Cardiac fibroblast (primary cell): ENCODE measurements at places on chromosomes 1 and 21.

GRCh38 chr1:206005234-206005633 is 2.0 kb upstream of the RAB7B start:
- DNase-seq = no peak

GRCh38 chr1:46062651-46063319 is 69.6 kb downstream of the PIK3R3 start:
- peak; percentile 11 for DNase-seq

DNA sequence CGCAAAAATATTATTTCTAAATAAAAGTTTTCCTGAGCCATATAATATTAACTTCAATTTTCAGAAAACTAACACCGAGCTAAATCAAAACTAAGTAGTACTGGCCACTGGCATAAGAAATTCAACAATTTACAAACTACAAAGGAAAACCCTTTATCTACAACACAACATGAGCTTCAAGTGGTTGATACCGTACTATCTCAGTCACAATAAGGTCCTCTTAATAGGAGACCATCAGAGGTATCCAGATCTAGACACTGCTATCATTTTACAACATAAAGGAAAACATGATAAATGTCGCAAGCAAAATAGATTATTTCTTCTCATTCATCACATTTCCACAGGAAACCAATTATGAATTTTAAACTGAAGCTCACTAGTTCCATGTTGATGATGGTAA is 39.5 kb downstream of the GATAD2B start:
- DNase-seq = no peak

DNA sequence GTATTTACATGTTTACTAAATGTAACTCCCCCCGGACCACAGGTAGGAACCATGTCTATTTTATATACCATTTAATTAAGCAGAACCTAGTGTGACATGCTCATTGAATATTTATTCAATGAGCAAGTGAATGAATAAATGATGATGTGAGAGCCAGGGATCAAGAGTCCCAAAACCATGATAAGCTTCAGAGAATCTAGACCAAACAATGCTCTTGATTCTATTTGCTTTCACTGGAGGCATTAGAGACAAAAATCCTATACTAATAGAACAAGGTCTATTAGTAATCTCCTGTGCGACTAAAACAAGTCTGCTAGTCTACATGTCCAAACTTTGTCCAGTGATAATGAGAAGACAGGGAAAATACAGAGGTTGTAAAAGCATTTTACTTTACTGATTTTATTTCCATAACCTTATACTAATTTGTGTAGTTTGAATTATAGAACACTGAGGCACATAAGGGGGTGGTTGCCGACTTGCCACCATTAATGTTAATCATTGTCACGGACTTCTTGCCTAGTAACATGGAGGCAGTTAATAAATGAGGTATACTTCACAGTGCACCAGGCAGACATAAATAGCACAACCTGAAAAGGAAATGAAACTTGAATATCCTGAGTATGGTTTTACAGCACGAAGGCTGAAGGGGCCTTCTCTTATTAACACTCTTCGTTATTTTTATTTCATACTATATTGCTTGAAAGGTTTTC is 69.8 kb downstream of the TBX15 start:
- no peak for DNase-seq

GRCh38 chr1:38129473-38129872 is 82.9 kb upstream of the POU3F1 start:
- DNase-seq = no peak

- peak; percentile 82 for DNase-seq
Observed at GRCh38 chr1:1063945-1064831, 9.9 kb downstream of the RNF223 start.

DNA sequence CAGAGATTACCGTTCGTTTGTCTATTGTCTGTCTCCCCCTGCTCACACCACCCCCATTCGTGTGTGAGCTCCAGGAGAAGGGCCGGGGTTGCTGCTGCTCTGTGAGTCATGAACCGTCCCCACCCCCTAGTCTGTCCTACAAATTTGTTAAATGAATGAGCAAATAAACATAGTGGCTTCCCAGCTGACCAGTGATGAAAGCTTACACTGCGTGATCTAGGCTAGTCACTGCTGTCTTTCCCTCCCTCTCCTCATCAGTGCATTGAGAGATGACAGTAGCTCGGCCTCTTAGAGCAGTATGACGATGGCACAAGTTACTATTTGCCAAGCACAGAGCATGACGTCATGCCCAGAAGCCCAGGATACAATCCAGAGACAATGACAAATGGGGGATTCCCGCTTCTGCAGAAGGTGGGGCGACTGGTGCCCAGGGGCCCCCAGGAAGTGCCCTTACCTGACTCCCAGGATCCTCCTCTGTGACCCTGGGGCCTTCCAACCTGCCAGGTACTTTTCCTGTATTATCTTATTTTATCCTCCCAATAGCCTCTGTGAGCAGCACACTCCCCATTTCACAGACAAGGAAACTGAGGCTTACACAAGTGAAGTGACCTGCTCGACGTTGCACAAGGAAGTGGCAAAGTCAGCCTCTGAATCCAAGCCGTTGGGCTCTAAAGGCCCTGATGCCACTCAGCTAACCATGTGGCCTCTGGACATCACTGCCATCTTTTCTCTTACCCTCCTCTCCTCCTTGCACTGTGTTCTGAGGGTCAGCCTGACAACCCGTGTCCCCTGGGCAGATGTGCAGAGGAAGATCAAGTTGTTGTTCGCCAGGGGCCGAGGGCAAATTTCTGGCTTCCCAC is 8.6 kb upstream of the EPHA2 start:
- DNase-seq = peak; percentile 98

GRCh38 chr1:34270181-34270580 is 93.5 kb downstream of the C1orf94 start:
- no peak for DNase-seq

GRCh38 chr1:24152631-24153494 is 9.9 kb upstream of the IL22RA1 start:
- no peak for DNase-seq

GRCh38 chr1:40594187-40594531 is 62.7 kb downstream of the ZNF684 start:
- DNase-seq = no peak

GRCh38 chr1:59653968-59654367 is 160.8 kb upstream of the HOOK1 start:
- DNase-seq = no peak

DNA sequence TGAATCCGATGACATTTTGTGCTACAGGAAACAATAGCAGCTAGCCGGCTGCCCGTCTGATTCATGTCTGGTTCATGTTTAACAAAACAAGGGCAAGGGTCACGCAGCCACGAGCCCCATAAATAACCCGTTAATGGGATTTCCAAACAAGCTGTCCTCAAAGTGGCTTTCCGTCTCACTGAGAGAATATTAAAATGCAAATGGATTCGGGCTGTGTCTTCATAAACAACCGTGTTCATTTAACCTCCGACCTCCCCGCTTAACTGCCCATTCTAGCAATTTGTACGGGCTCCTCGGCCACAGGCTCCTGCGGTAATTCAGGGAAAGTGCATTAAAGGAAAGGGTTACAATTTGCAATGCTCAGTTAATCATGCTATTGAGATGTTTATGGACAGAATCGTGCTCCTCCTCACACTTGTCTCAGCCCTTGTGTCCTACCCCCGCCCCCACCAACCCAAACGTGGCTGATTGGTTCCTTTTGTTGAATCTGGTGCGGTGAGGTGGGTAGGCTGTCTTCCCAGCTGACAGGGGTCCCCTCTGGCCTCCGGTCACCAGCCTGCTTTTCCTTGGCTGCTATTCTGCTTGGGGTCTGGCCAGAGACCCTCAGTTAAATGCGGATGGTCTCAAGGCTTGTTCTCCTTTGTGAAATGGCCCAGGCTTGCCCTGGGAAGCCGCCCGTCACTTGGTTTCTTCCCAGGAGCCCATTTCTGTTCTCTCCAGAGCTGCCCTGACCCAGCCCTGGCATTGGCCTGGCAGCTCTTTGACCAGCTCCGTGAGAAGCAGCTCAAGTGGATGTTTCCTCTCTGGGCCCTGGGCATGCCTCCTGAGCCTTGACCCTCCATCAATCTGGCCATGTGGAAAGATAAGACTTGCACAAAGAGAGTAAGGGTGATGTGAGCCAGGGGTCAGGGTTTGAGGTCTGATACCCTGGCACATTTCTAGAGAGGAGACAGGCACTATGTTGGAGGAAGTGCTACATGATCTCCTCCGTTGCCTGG is 200.7 kb upstream of the POU3F1 start:
- DNase-seq = no peak

- no peak for DNase-seq
Observed at GRCh38 chr1:114457675-114458236, 53.2 kb downstream of the TRIM33 start.

GRCh38 chr21:36423771-36424433 is 38.7 kb downstream of the CHAF1B start:
- no peak for DNase-seq

DNA sequence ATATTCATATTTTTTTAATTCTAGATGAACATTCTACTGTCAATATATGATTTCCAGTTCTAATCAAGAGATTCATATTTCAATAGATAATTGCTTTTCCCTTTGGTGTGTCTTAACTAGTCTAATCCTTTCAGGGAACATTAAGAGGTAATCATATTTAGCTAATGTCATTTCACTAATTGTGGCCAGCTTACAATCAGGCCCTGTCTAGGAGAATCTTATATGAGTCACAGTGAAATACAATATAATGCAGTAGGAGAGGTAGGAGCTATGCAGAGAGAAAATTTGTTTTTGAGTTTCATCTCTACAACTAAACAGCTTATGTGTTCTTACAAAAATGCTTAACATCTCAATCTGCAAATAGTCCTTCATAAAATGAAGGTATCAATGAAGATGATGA is 85.9 kb downstream of the DPYD start:
- peak; percentile 13 for DNase-seq

- DNase-seq = no peak
Observed at GRCh38 chr1:204419064-204419403, 7.4 kb upstream of the PPP1R15B start.

DNA sequence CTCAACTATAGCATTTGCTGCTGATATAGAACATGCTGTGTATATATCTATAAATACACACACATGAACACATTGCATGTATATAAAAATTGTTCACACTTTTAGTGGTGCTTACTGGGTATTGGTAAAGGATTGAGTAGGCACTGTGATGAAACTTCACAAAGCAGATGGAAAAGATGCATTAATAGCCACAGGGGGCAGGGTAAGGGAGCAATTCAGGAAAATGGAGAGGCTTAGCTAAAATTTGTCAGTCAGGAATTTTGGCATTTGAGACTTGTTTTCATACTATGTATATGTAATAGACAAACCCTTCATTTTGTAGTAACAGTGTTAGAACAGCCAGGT is 633 bp upstream of the PPFIA4 start:
- DNase-seq = no peak

DNA sequence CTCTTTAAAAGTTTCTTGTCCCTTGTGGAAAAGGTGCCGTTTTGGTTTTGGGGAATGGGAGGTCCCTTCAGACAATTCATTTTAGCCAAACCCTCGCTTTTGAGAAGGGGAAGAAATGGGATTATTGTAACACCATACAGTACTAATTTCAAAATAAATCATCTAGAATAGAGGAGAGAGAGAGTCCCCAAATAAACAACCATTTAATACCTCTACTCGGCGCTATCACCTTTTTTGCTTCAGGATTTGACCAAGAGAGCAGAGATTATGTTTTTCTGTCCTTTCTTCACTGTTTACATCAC is 770 bp upstream of the RC3H1 start:
- DNase-seq = no peak

DNA sequence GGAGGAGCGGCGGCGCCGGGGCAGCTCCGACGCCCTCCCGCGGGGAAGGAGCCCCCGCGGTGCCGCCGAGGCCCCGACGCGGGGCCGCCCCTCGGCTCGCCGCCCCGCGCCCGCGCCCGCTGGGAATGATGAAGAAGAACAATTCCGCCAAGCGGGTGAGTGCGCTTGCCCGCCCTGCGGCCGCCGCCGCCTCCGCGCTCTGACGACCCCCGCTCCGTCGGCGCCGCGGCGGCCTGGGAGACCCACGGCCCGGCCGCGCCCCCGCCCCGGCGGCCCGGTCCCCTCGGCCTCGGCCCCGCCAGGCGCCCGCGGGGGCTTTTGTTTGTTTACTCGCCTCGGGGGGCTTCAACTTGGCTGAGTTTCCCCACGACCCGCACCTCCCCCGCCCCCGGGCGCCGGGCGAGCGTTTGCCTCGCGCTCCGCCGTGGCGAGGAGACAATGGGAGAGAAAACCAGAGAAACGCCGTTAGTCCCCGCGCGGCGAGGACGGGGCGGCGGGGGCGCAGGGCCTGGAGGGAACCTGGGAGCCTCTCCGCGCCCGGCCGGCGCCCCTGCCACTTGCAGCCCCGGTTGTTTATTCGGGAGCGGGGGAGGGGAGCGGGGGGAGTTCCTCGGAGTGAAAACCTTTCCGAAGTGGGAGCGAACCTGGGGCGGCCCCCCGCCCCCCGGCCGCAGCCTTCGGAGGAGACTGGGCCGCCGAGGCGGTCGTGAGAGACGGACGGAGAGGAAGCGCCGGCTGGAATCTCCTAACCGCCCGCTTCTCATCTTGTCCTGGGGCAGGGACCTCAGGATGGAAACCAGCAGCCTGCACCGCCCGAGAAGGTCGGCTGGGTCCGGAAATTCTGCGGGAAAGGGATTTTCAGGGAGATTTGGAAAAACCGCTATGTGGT is 661 bp downstream of the PLEKHO1 start:
- no peak for DNase-seq

- no peak for DNase-seq
Observed at GRCh38 chr21:15660423-15660804, 69.4 kb upstream of the USP25 start.

GRCh38 chr1:11708554-11709350 is 17.2 kb downstream of the DRAXIN start:
- no peak for DNase-seq

DNA sequence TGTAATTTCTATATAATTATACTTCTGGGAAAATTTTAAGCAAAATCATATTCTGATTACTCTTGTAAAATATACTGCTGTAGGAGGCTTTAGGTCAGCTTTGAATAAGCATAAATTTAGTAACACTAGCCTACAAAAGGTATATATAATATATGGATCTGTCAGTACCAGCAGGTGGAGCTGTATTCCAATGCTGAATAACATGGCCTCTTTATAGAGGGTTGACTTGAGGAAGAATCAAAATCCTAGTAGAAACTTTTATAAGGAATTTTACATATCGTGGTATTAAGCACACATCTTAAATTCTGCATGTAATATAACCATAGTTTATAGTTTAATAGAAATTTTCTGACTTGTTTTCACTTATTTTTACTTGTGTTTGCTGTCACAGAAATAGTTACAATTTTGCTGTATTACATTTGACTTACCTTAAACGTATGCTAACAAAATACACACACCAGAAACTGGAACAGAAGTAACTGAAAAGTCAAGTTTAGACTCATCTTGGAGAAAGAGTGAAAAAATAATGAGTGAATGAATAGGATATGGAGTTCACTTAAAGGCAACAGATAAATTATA is 79.3 kb downstream of the HMCN1 start:
- DNase-seq = peak; percentile 83

DNA sequence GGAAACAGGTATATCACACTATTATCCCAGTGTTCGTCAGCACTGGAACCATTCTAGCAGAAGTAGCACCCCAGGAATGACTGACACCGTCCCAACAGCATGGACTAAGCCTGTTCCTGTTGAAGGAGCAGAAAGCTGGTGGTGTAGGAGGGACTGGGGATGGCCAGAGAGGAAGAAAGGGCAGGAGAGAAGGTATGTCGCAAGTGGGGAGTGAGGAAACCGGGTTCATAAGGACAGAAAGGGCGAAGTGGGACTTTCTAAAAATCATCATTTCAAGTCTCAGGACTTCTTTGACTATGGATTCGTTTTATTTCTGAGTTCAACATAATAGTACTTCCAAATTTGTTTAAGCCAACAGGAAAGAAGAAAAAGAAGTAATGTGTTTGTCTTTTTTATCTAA is 19.7 kb upstream of the MX1 start:
- no peak for DNase-seq
